ENCODE measurements at places on chromosomes 13 and 19.
A peak's percentile ranks its signal among the peaks of the same experiment; 100 is the strongest.

DNA sequence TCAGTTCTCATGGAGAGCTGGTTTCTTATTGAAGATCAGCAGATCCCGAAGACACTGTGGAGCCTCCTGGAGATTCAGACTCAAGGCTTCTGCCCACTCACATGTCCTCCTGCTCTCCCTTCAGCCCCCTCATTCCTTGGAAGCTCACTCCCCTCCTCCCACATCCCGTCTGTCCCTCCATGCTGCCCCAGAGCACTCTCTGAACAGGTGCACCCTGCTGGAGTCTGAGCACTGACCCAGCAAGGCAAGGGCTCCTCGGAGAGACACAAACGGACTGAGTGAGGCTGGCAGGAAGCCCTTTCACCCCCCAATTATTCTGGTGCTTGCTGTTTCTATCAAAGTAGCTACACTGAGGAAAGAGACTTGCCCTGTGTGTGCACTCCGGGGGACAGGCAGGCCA lies 374.0 kb downstream of the UQCRFS1 start:
- DNase-seq: no peak

DNA sequence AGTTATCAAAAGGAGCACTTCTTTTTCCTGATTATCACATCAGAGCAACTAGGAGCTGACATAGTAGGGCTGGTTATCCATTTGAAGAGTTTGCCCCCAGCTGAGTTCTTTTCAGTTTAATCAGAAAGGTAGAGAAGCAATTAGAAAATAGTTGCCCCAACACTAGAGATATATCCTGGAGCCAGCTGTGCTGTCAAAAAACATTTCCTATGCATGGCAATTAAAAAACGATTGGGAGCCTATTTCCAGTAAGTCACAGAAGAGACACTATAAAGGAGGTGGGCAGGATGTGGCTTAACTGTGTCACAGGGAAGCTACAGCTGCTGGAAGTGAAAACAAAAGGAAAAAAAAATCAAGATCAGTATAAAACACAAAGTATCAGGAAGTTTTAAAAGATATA lies 155.7 kb upstream of the SLITRK1 start:
- DNase-seq: no peak

DNA sequence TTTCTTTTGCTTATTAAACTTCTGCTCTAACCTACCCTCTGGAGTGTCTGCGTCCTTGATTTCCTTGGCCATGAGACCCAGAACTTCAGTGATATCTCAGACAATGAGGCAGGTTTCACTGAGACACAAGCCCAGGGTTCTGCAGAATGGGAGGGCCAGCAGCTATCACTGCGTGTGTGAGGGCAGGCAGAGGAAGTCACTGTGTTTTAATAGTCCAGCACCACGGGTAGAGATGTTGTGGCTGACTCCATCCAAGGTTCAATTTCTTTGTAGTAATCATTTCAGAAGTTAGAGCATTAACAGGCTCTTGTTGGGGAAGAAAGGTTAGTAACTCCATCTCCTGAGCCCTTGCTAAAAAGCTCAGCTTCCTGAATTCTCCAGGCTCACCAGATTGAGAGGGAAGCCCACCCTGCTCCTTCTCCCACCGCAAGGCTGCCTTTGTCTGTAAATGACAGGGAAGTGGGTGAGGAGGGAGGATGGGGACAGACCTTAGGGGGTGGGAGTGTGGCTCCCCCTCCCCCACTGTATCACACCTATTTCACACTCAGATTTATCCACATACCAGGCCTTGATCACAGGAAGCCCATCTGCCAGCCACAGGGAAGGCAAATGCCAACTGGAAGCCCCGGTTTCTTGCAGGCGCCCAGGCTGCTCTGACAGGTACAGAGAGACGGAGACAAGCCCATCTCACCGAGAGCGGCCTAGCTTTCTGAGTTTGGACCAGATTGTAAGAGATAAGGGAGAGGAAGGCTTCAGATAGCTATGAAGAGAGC lies 2.1 kb downstream of the C19orf12 start:
- no peak for DNase-seq

DNA sequence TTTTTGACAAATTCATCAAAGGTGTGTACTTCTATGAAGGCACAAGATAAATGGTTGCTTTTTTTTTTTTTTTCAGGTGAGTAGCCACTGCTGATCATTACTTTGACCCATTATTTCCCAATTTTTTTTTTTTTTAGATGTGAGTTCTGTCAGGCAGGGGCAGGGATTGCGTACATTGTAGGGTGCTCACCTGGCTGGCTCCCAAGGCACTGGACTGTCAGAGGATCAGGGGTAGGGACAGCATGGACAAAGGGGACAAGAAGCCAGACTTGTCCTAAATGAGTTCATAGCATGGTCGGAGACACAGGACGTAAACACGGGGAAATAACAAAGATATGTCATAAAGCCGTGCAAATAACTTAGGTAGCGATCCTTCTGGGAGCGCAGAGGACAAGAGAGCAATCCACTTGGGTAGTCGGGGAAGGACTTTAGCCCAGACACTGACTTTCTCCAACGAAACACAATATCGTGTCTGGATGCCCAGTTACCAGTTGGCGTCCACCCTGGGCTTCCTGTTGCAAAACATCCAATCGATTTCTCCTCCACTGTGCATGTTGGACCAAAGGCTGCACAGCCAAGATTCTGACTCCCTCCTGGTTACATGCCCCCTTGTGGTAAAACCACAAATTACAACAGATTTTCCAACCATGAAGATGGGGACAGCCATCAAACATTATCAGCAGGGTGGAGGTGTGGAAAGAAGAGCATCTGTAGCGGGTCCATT lies 27.5 kb upstream of the KATNAL1 start:
- no peak for DNase-seq

DNA sequence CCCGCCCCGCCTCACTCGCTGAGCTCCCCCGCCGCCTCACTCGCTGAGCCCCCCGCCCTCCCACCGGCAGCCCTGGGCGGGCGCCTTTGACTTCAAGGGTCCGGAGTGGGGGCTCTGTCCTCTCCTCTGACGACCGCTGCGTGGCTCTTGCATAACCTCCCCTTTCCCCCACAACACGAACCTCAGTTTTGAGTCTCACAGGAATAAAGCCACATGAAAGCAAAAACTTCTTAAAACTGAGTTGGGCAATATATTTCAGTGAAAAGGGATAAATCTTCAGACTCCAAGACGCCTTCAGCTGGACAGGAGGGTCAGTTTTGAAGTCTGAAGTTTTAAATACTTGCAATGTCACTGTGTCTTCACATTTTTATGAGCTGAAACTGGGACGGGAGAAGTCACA lies 70.6 kb upstream of the C13orf46 start:
- no peak for DNase-seq

DNA sequence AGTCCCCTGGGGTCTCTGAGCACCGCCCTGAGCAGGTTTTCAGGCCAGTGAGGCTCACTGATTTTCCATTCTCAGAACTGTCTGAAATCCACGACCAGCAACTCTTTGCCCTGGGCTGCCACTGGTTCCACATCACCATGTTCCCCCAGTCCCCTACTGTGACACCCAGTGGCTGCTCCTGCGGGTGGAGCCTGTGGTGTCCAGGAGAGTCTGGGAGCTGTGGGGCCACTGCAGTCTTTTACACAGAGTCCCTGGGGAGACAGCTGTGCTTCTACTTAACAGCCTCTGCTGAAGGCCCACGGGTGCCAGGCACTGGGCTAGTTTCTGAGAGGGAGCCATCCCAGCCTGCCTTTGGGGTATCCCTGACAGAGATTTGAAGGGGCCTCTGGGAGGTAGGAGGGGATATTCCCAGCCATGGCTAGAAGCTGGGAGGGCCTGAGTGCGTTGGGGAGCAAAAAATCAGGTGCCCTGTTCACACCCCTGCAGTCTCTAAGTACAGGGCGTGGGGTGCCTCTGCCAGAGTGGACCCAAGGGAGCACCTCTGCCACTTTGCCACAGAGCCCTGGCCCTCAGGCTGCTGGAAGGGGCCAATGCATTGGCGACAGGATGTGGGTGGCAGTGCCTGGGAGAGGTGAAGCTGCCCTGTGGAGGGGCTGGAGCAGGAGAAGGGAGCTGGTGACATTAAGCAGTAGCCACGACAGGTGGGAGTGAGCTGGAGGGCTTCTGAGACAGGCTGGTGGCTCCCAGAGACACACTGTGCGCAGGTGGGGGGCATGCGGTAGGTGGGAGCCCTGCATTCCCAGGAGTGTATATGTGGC lies 200.2 kb upstream of the ZNF536 start:
- no peak for DNase-seq

DNA sequence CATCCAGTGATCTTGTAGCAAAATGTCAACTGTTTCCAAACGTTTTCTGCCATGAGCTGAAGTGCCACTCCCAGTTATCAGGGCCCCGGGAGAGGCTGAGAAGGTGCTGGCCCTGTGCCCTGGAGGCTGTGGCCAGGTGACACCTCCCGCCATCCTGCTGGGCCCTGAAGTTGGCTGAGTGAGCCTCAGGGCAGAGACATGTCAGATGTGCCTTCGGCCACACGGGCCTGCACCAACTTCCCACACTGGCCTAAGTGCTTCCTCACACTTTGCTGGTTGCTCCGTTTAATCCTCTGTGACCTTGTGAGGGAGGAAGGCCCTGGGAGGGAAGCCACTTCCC lies 4.8 kb downstream of the ADPRHL1 start:
- no peak for DNase-seq

DNA sequence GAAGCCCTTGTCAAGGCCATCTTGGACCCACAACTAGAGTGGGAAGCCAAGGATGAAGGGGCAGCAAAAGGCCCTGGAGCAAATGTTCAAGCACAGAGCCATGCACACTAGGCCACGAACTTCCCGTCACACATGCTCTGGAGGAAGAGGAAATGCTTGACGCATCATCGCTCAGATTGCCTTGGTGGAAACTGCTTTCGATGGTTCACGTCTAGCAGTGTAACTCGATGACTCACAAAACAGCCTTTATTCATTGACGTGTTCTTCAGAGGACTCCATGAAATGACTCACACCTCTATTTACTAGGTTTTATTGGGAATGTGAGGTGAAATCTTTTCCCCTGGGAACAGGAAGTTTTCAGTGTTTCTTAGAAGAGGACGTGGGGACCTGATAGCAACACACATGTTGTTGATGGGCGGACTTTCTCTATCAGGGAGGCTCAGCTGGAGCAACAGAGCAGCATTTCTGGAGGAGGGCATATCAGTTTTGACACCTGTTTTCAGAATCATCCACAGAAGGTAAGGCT lies 79.8 kb upstream of the FLT1 start:
- peak; percentile 21 for DNase-seq

- no peak for DNase-seq
Measured at GRCh38 chr19:42352301-42353259, 27.1 kb downstream of the MEGF8 start.

GRCh38 chr13:68304286-68304893 lies 1074.3 kb upstream of the PCDH9 start:
- DNase-seq: no peak

- no peak for DNase-seq
Measured at GRCh38 chr19:18996351-18996750, 37.0 kb downstream of the SUGP2 start.

DNA sequence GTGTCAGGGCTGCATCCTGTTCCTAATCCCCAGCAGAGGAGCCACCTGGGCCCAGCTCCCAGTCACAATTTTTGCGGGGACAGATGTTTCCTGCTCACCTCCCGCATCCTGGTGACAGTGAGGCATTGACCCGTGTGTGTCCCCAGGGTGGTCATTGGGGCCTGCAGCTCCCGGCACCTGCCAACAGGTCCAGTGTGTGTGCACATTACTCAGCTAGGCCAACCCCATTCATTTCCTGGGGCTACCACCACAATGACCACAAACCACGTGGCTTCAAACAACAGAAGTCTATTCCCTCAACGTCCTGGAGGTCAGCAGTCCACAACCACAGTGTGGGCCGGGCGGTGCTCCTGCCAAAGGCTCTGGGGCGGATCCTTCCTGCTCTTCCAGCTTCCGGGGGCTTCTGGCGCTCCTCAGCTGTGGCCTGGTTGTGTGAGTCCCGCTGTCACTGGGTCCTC lies 11.9 kb upstream of the F2RL3 start:
- DNase-seq: no peak

DNA sequence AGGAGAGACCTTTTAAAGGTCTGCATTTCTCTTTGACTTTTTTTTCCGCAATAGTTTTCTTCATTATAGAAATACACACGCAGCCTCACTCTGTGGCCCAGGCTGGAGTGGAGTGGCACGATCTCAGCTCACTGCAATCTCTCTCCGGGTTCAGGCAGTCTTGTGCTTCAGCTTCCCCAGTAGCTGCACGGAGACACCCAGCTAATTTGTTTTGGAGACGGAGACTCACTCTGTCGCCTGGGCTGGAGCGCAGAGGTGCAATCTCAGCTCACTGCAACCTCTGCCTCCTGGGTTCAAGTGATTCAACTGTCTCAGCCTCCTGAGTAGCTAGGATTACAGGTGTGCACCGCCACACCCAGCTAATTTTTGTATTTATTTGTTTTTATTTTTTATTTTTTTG lies 11.7 kb upstream of the MKNK2 start:
- DNase-seq: no peak

DNA sequence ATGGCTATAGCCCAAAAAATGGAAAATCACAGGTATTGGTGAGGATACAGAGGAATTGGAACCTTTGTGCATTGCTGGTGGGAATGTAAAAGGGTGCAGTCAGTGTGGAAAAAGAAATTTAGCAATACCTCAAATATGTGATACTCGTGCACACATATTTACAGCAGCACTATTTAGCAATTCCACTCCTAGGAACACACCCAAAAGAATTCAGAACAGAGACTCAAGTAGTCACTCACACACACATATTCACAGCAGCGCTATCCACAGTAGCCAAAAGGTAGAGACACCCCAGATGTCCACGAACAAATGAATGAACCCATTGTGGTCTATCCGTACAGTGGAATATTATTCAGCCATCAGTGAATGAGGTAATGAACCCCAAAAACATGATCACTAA lies 114.0 kb downstream of the COL4A2 start:
- no peak for DNase-seq

DNA sequence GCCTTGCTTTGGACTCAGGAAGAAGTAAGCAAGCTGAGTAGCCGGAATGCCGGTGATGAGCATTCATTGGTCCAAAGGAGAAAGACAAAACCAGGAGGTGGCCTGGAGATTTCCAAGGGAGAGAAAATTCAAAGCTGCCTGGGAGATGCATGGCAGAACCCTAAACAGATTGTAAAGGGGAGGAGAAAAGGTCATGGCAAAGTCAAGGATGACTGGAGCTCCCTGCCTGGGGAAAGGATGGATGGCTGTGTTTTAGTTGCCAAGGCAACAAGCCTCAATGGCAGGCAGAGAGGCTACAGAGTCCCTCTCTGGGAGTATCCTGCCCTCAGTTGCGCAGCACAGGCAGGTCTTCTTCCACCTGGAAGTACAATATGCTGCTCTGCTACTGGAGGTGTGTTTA lies 134.0 kb downstream of the ENOX1 start:
- no peak for DNase-seq

- DNase-seq: no peak
Measured at GRCh38 chr13:68232351-68233130, 1002.4 kb upstream of the PCDH9 start.

- DNase-seq: no peak
Measured at GRCh38 chr19:5349041-5349440, 8.4 kb upstream of the PTPRS start.

GRCh38 chr13:109355875-109356434 lies 430.4 kb downstream of the IRS2 start:
- DNase-seq: no peak

GRCh38 chr19:29812080-29812880 lies 489 bp downstream of the CCNE1 start:
- DNase-seq: no peak

GRCh38 chr19:18514800-18515682 lies 6.8 kb downstream of the ELL start:
- peak; percentile 80 for DNase-seq

- no peak for DNase-seq
Measured at GRCh38 chr13:86357106-86357505, 557.9 kb upstream of the SLITRK6 start.

- DNase-seq: no peak
Measured at GRCh38 chr19:1270213-1270853, 1.2 kb downstream of the CIRBP start.

- no peak for DNase-seq
Measured at GRCh38 chr13:110405597-110406450, 98.7 kb downstream of the COL4A2 start.

Measured in brain pericyte (primary cell).